NCI-H1092 treated with DMSO at 0.1 percent for 48 hours (cell line): ENCODE measurements at places on chromosomes 16 and 17.

- no peak for DNase-seq
Measured at GRCh38 chr17:69245617-69246016, 17.0 kb upstream of the ABCA10 start.

- no peak for DNase-seq
Measured at GRCh38 chr17:3699951-3700350, 4.0 kb upstream of the P2RX5 start.

DNA sequence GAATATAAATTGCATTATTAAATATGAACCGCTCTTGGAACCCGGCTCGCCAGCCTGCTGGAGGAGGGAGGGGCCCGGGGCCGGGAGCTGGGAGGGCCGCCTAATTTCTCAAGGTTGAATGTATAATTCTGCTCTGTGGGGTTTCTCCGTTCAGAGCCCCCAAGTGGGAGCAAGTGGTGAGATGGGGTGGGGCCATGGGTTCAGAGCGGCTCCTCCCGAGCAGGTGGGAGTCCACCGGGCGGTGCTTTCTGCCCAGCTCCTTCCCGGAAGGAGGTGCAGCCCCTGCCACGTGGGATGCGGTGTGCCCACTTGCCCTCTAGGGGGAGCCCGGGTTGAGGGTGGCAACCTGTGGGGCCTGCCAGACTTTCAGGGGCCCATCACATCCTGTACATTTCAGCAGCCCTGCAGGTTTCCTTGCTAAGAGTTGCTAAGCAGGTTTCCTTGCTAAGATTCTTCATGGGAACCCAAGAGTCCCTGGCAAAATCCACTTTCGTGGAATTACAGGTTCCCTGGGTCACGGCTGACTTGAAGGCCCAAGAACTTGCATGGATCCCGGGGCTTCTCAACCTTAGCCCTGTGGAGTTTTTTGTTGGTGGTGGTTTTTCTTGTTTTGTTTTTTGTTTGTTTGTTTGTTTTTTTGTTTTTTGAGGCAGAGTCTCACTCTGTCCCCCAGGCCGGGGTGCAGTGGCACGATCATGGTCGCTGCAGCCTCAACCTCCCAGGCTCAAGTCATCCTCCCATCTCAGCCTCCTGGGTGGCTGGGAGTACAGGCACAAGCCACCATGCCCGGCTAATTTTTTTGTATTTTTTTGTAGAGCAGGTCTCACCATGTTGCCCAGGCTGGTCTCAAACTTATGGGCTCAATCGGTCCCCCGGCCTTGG is 196.7 kb upstream of the GSE1 start:
- peak; percentile 38 for DNase-seq

GRCh38 chr17:76191896-76192295 is 48.4 kb downstream of the RNF157 start:
- DNase-seq, result no peak

- no peak for DNase-seq
Measured at GRCh38 chr17:79965806-79966205, 69.9 kb downstream of the TBC1D16 start.

GRCh38 chr16:67552476-67552875 is 9.8 kb upstream of the CTCF start:
- peak; percentile 56 for DNase-seq

DNA sequence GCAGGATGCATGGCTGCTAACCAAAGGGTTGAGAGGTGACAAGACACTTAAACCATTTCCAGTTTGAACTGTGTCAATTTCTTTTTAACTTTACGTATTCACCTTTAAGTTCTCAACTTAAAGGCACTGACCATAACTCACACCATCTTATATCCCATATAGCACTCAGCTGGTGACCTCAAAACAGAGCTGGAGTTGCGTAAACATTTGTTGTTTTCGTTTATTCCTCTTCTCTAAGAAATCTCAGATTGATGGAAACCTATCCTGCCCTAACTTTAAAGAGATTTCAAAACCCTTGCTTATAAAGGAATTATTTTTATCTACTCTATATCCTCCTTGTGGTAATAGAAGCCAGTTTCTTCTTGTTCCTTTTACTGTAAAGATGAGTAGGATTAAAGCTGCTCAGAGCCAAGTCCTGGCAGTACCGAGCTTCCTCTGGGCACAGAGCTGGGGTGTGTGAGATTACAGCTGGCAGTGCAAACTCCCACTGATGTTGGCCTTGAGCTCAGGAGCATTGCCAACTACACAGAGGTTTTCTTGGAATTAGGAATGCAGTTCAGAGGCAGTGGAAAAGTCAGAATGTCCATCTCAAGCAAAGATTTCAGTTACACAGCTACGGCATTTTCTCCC is 1.3 kb downstream of the KCTD2 start:
- no peak for DNase-seq

DNA sequence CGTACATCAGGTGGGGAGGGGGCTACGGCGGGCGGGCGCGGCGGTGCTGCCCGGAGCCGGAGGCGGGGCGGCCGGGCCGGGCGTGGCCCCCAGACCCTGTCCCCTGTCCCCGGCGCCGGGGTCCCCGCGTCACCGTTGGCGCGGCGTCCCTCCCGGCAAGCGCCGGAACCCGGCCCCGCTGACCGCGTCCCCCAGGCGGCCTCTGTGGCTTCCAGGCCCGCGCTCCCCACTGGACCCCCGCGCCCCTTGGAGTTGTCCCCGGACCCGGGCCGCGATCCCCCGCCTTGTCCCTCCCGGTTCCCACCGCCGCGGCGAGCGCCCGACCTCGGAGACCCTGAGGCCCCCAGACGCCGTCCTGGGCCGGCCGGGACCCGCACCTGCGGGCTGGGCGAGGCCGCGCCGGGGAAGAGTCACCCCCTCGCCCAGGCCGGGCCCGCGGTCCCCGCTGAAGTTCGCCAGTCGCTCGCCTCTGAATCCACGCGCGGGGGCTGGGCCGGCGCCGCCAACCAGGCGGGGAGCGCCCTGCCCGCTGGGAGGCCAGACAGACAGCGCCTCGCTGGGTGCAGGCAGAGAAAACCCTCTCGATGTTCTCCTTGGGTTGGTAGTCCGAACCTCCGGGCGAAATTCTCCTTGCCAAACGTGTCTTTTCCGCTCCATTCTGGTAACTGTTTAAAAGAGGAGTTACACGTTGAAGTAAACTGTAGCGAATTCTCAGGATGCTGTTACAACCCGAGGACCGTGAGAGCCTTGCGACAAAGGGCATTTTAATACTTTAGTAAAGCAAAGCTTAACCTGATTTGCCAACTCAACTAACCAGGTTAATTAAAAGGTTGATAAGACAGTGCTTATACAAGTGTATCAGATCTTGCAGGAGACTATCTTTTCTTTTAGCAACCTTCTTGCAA is 761 bp downstream of the GAN start:
- peak; percentile 7 for DNase-seq

- no peak for DNase-seq
Measured at GRCh38 chr17:74916851-74917199, 6.2 kb downstream of the USH1G start.

GRCh38 chr17:13776027-13776551 is 174.4 kb upstream of the HS3ST3A1 start:
- no peak for DNase-seq

- DNase-seq, result no peak
Measured at GRCh38 chr16:85010446-85010930, 847 bp downstream of the ZDHHC7 start.

DNA sequence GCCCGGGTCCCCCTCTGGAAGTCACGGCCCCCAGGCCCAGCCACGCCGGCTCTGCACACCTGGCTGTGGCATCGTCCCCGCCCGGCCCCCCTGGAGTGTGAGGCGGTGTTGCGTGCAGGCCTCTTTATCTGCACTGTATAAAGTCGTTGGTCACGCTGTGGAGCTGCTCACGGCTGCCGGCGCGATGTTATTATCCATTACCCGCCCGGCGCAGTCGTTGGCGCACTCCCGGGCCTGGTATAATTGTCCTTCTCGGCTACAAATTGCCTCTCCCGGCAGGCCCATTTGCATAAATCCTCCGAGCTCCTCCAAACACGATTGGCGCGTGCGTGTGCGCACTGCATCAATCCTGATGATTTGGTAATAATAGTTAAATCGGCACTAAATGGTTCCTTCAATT is 57.8 kb downstream of the BAHCC1 start:
- peak; percentile 66 for DNase-seq

DNA sequence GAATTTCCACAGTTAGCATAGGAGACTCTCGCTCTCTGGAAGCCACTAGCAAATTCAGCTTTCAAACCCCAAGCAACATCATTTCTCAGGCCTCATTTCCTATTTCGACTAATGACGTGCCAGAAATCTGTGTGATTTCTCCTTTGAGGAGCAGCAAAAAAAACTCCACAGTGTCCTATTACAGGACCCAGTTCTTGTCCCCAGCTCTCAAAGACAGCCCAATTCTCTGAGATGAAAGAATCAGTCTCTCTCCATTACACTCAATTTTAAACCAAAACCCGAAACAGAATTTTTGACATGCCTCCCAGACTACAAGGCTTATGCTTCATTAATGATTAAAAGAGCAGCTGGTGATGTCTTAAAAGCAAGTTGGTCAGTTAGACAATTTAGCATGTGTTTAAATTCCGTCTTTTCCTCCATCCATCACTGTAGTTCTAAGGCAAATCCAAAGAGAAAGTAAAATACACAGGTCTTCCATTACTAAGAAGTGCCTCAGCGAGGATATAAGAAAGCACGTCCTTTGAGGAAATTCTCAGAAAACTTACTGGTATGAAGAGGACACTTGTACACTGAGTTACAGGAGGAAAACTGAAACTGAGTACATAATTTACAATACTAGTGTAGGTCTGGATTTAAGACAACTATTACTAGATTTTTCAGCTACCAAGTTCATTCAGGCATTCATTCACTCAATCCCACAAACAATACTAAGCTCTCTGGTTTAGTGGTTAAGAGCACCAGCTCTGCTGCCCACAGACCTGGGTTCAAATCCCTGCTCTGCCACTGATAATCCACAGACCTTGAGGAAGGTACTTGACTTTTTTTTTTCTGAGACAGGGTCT is 12.5 kb downstream of the TOM1L2 start:
- no peak for DNase-seq

DNA sequence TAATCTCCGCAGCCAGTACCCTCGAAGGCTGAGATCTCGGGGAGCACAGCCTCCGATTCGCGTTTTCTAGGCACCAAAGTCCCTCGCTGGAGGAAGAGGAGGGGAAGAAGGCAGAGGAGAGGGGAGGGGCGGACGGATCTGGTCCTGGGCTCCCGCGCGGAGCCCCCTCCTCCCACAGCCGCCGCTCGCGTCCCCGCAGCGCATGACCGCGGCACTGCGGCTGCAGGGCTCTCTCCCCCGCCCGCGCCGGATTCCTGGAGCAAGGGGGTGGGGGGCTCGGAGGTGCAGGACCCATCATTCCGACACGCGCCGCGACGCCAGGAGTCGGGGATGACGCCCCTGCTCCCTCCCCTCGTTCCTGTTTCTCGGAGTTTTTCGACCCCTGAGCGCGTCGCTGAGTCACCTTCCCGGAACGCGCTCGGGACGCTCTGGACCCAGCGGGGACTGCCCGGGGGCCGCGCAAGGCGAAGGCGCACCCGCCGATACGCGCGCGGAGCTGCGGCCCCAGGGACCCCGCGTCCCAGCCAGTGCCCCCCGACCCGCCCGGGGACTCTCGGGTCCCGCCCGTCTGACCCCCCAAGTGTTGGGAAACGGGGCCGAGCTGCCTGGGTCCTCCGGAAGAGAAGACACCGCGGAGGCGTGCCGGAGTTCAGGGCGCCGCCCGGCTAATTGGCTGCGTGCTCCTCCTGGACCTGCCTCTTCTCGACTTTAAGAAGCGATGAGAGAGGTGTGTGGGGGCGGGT is 1.4 kb upstream of the SPHK1 start:
- no peak for DNase-seq

DNA sequence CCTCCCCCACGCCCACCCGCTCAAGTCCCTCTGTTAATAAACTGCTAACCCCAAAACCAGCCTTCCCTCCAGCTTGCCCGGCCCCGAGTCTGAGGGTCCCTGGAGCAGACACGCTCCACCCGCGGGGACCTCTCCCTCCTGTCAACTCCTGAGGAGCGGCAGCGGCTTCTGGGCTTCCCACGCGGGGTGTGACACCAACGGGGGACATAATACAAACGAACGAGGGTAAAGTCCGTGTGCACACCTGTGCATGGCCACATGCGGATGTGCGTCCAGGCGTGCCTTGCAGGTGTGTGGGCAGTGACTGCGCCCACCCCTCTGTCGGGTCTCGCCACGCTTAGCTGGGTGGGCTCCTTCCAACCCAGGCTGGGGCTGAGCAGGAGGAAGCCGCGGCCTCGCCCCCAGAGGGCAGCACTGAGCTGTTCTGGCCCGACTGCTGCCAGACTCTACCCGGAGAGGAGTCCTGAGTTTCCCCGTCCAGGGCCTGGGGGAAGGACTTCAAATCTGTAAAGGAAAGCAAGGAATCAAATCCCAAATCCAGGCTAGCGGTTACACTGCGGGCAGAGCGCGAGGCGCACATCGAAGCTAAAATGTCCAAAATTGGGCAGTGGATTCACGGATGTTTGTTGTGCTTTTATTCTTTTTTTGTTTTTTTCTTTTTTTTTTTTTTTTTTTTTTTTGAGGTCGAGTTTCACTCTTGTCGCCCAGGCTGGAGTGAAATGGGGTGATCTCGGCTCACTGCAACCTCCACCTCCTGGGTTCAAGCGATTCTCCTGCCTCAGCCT is 24.2 kb upstream of the KRT17 start:
- peak; percentile 44 for DNase-seq

DNA sequence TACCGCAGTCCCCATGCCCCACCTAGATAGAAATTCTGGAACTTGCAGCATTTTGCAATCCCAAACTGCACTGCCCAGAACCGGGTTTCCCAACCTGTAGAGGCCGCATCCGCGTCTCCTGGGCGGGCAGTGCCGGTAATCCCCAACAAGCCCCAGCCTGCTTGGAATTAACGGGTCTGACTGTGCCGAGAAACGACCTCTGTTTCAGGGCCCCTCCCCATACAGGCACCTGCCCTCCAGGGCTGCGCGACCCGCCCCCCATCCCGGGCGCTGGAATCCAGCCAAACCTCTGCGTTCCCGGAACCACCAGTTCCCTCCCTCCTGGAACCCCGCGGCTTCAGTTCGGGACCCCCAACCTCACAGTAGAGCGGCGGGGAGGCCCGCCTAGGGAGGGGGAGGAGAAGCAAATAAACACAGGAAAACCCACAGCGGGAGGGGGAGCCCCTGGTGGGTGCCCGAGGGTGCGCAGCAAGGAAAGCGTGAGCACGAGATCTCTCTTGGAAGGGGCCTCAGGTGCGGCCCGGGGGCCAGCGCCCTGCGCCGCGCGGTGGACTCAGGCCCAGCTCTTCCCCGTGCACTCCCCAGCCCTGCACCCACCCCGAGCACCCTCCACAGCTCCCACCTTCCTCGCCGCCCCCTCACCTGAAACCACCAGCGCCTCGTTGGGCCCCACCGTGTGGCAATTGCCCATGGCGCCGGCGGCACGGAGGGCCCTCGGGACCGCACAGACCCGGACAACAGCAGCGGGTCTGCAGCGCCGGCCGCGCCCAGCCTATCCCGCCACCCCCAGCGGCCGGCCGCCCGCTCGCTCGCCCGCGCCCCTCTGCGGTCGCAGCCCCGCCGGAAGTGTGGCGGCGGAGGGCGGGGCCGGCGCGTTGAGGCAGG is at the start of gene FLOT2:
TSS of gene FLOT2 (minus strand) at position 850 of the 885 bp plus-strand sequence. CDS start at position 691, 159 bp downstream.
- DNase-seq, result peak; percentile 69
